Activated T-helper 1 cell treated with anti-CD3 and anti-CD28 coated beads, Interleukin-2, amount 50 U/mL, for 16 hours (primary cell): ENCODE measurements at places on chromosomes 2 and 18.

GRCh38 chr18:48122376-48122775, 191.9 kb upstream of the SMAD2 start:
- DNase-seq: no peak

GRCh38 chr2:217739741-217740140, 263.1 kb downstream of the TNS1 start:
- no peak for DNase-seq

DNA sequence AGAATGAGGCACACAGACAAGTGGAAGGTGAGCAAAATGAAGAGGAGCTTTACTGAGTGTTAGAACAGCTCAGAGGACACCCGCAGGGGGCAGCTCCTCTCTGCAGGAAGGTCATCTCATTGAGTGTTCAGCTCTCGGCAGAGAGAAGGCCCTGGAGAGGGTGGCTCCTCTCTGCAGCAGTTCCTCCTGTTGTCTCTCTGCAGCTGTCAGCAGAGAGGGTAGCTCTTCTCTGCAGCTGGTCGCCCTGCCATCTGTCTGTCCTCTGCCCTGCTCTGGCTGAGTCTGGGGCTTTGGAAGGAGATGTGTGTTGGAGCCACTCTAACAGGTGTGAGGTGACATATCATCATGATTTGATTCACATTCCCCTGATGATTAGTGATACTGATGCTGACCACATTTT, 6.8 kb upstream of the SNTG2 start:
- no peak for DNase-seq

DNA sequence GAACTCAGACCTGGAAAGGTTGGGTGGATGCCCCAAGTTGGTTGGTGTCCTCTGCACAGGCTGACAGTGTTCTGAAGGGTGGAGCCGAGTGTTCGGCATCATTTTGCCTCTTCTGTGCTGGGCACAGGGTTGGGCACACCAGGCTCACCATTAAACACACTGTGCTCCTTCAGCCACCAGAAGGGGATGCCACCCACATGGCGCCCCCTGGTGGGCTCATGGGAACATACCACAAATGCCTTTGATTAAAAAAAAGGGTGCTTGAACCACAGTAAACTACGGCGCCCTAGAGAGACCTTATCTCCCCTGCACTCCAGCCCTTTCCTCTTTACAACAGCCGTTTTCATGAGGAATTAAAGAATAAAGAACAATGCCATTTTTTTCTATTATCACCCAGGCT, 89.4 kb downstream of the CELF4 start:
- no peak for DNase-seq

DNA sequence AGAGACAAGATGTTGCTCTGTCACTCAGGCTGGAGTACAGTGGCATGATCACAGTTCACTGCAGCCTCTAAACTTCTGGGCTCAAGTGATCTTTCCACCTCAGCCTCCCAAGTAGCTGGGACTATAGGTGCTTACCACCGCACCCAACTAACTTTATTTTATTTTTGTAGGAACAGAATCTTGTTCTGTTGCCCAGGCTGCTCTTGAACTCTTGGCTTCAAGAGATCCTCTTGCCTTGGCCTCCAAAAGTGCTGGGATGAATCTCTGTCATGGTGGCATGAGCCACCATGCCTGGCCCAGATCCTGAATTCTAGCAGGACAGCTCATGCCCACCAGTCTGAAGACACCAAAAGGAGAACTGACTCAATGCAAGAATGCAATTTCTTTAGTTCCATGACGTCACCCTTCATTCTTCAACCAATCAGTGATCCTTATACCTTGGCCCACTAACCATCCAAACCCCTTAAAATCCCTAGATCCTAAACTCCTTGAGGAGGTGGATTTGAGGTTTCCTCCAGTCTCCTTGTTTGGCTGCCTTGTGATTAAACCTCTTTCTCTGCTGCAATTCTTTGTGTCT, 25.6 kb upstream of the CXXC1 start:
- DNase-seq: no peak

GRCh38 chr2:56224316-56224715, 40.5 kb downstream of the CCDC85A start:
- no peak for DNase-seq

GRCh38 chr18:64287926-64288325, 139.0 kb upstream of the LINC00305 start:
- no peak for DNase-seq

DNA sequence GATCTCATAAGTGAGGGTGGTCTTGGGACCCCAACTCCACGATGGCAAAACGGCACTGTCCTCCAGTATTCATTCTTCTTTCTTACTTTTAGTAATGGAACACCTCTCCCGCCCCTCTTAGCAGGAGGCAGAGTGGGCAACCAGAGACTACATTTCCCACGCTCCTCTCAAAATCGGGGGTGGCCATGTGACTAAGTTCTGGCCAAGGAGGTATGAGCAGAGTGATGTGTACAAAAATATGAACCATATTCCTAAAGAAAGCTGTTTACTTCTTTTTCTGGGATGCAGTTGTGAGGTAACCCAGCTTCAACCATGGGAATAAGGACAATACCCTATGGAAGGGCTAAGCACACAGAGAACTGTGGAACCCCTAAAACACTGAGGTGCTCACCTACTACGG, 12.8 kb downstream of the REV1 start:
- no peak for DNase-seq

GRCh38 chr18:76823161-76823538, 793 bp downstream of the ZNF236 start:
- DNase-seq: no peak

GRCh38 chr18:79458131-79458838, 62.6 kb downstream of the NFATC1 start:
- no peak for DNase-seq

DNA sequence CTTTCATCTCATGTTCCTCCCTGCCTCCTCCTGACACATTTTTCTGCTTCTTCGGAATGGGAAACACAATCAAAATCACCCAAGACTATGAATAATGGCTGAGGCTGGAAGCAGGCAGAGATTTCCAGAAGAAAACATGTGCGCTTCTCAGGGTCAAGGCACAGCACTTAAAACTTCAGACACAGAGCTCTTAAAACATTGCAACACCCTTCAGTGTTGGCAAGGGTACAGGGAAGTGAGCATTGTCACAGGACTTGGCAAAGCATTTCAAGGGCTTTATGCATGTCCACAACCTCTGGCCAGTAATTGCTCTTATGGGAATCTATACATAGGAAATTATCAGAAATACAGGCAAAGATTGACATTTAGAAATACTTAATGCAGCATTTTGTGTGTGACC, 477.6 kb upstream of the KLHL29 start:
- DNase-seq: no peak

DNA sequence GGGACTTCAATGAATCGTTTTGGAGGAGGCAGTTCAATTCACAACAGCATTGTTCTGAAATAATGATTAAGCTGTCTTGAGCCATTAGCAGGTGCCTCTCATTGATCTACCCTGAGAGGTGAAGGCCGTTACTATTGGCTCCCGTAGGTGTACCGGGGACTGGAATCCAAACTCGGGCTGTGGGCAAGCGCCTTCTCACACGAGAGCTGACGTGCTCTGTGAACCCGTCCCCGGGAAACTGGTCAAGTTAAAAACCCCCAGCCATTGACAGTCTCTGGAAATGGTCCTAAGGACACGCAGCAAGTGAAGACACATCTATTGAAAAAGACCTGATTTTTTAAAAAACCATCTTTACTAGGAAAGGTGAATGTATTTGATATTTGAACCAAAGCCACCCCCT, 8.1 kb upstream of the NFATC1 start:
- DNase-seq: no peak

- DNase-seq: no peak
Observed at GRCh38 chr2:54666131-54666633, 57.3 kb upstream of the EML6 start.

DNA sequence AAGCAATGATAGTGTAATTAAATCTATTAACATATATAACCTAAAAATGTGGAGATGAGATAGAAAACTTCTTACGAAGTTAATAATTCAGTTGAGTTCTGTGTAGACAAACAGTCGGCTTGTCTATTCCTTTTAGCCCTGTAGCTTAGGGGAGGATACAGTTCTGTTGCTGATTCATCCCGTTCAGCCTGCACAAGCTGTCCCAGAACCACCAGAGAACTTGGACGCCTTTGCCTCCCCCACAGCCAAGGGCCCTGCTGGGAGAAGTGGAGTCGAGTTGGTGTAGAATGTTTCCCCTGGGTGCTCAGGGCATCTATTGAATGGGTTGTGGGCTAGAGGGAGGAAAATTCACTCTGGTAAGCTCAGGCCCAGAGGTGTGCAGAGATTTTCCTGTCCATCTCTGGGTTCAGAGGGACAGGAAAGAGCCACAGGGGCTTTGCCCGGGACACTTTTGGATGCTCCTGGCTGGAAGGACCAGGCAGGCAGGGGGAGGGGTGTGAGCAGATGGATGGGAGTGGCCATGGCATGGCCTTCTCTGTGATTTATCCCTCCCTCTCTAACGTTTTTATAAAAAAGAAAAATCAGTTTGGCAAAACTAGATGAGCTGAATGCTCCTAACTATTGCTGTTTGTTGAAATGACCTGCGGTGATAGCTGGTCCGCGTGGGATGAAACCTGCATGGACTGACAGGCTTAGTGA, 42.8 kb upstream of the GALR1 start:
- no peak for DNase-seq

- no peak for DNase-seq
Observed at GRCh38 chr18:13660510-13660909, 65.8 kb downstream of the FAM210A start.

DNA sequence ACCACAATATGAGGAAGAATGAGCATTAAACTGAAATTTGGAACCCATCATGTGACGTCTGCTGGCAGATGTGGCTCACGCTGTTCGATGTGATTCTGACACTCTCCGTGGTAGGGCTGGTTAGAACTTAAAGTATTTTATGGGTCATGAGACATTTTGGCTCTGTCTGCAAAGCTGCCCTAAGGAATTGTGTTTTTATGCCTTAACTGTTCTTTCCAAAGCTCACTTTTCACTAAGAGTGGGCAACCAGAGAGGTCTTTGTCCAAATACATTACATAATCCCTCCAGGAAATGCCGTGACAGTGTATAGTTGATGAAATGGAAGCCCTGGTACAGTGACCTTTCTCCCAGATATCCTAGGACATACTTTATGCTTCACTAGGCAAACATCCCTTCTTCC, 119.1 kb downstream of the AQP4 start:
- DNase-seq: no peak

GRCh38 chr2:25309402-25309801, 32.3 kb downstream of the DNMT3A start:
- peak; percentile 49 for DNase-seq

- no peak for DNase-seq
Observed at GRCh38 chr2:3762771-3763447, 59.5 kb downstream of the DCDC2C start.

DNA sequence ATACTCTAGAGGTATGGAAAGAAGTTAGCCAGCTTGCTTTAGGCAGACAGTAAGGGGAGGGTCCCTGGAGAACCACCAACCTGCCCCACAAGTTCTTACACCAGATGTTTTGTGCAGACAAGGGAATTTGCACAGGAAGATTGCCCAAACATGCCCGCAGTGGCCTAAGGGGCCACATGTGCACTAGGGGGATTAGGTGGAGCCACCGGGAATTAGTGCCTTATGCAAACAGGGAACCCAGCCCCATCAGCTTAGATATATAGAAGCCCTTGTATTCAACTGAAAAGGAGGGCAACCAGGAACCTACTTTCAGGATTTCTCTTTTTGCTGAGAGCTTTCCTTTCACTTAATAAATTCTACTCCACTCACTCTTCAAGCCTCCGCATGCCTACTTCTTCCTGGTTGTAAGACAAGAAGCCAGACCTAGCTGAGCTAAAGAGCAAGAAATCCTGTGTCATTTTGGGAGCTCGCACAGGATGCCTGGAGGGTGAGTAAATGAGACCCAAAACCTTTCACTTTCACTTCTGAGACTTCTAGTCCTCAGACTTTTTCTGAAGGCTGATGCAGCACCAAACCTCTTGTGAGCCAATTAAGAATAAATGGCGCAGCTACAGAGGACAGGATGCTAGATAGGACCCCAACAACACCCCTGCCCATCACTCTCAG, 146.3 kb downstream of the GCA start:
- no peak for DNase-seq

- DNase-seq: no peak
Observed at GRCh38 chr2:28583899-28584553, 88.2 kb downstream of the PLB1 start.

DNA sequence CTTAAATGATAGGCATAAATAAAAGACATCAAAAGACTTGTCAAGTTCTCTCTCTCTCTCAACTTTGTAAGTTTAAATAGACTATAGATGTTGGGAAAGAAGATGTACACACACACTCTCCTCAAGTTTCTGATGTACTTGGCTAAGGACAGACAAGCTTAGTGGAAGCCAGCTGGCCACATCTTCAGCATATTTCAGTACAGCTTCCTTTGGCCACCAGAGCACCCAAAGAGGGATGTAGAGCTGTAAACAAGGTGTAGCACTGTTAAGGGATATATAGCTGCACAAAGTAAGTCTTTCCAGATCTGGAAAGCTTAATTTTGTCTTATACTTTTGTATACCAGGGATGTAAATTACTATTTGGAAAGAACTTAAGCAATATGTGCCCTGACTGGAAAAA, 64.3 kb upstream of the MSTN start:
- no peak for DNase-seq

DNA sequence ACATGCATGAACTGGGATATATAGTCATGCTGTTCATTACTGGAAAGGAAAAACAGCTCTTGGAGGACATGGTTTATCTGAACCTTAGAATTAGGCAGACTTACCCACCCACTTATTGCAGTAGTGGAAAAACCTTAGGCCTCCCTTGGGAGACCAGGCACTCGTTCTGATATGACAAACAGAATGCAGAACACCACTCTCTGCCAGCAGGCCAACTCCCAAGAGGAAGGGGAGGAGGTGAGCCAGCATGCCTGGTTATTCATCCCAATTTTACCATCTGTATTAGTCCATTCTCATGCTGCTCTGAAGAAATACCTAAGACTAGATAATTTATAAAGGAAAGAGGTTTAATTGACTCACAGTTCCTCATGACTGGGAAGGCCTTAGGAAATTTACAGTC, 17.5 kb downstream of the C18orf63 start:
- no peak for DNase-seq

DNA sequence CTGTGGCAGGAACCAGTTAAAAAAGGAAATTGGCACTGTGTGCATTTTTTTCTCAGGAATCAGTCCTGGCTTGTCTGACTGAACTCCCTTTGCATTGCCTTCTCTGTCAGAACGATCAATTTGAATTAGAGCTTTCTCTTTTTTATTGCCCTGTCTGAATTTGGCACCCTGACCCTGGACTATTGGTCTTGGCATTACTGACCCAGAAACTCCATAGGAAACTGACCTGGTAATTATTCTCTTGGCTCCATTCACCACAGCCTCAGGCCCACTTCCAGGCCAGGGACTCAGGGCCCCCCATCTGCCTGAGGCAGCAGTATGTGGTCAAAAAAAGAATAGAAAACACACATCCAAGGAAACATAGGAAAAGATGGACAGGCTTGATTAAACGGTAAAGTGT, 32.0 kb upstream of the CCDC88A start:
- DNase-seq: no peak

GRCh38 chr2:71614976-71615766, 161.8 kb downstream of the DYSF start:
- no peak for DNase-seq

DNA sequence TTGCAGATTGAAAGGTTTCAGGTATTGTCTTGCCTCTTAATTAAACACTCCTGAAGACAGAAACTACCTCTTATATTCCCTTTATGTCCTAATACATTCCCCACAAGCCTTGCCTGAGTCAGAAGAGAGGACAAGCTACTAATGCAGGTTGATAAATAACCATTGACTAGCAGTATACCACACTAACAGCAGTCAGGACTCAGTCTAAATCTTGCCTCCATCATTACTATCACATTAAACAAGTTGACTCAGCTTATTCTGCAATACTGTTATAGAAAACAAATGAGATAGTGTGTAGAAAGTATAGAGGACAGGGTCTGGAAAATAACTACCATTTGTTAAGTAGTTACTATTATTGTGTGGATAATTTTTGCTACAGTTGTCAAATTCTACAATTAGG, 63.8 kb downstream of the TTC21B start:
- no peak for DNase-seq
